Stimulated activated CD4-positive, alpha-beta T cell treated with anti-CD3 and anti-CD28 coated beads, TNF-alpha, amount 100 ng/mL, for 48 hours (primary cell): ENCODE measurements at places on chromosomes 7 and 10.

DNA sequence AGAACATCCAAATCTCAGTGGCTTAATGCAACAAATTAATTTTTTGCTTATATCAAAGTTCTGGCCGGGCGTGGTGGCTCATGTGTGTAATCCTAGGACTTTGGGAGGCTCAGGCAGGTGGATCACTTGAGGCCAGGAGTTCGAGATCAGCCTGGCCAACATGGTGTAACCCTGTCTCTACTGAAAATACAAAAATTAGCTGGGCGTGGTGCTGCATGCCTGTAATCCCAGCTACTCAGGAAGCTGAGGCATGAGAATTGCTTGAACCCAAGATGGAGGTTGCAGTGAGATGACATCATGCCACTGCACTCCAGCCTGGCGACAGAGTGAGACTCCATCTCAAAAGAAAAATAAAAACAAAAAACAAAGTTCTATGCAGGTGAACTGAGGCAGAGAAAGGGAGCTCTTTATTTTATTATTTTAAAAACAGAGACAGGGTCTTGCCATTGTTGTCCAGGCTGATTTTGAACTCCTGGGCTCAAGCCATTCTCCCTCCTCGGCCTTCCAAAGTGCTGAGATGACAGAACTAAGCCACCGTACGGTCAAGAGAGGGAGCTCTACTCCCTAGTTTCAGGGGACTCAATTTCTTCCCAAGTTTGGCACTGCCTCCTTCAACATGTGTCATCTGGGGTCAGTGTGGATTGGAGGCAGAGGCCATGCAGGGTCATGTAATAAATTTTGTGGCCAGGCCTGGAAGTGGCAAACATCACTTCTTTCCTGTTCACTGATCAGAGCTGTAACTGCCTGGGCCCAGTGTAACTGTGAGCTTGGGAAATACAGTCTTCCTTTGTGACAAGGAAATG is 2.4 kb downstream of the ADCK2 start:
- no peak for DNase-seq

DNA sequence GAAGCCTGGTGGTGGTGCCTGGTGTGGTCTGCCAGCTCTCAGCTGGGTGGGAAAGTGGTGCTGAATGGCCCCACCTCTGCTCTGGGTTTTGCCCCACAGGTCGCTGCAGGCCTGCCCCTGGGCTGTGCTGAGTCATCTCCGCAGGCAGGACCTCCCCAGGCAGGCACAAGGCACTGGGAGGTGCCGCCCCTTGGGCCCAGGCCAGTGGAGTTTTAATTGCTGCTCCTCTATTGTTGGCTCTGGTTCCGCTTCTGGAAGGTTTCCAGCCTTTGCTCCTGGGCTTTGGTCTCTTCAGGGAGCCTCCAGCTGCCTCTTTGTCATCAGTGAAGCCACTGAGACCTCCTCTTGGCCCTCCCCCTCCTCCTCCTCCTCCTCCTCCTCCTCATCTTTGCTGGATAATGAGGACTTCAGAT is 180.3 kb upstream of the GRB10 start:
- DNase-seq = no peak

DNA sequence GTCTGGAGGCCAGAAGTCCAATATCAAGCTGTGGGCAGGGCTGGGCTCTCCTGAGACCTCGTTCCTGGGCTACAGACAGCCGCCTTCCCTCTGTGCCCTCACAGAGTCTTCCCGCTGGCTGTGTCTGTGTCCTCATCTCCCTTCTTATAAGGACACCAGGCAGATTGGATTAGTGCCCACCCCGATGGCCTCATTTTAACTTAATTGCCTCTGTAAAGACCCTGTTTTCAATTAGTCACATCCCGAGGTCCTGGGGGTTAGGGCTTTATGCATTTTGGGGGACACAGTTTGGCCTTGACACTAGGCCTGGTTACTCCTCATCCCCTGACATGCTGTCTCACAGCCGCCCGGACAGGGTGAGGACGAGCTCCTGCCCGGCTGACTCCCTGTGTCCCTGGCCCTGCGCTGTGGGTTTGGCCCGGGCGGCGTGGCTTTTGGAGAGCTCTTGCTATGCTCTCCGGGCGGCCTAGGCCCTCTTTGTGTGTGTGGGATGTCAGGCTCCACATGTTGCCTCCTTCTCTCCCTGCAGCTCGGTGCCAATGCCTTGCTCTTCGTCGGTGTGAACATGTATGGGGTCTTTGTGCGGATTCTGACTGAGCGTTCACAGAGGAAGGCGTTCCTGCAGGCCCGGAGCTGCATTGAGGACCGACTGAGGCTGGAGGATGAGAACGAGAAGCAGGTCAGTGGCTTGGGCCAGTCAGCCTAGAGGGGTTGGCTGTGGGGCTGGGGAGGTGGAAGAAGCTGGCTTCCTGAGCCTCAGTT is 18.2 kb downstream of the ADCY1 start:
- DNase-seq = no peak

- no peak for DNase-seq
Measured at GRCh38 chr7:36607721-36608095, 116.6 kb downstream of the AOAH start.

GRCh38 chr10:112735041-112735695 is 214.9 kb upstream of the TCF7L2 start:
- DNase-seq = no peak

- DNase-seq = no peak
Measured at GRCh38 chr10:71746344-71747037, 26.8 kb downstream of the VSIR start.

- DNase-seq = no peak
Measured at GRCh38 chr7:93968911-93969620, 35.1 kb downstream of the BET1 start.

DNA sequence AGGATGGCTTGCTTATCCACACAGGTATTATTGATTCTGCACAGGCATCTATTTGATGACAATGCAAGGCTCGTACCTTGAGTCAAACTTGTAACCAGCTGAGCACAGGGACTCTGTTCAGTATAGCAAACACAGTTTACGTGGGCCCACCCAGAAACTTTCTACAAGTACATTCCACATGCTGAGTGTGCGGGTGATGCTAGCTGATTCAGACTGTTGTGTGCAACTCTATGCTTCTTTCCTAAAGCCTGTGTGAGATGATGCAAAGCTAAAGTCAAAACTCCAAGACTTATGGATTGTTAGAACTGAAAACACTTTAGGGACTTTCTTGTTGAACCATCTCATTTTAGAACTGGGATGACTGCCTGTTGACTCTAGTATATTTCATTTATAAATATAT is 21.5 kb upstream of the CALD1 start:
- DNase-seq = no peak

GRCh38 chr7:105738133-105738532 is 138.3 kb downstream of the ATXN7L1 start:
- no peak for DNase-seq

DNA sequence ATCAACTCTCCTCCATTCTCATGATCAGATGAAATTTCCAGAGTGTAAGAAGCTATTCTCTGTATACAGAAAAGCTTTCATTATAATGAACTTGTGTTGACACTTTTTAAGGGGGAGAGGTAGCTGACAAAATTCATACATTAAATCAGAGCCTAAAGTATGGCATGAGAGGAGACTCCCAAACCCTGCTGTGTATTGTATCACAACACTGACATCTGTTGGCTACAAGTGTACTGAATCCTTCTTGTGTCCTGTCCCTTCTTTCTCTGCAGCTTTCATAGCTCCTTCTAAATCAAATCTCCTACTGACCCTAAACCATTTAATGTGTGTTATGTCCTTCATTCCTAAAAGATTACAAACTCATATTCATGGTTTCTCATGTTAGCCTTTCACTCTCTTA is 70.9 kb downstream of the GCC1 start:
- DNase-seq = no peak

GRCh38 chr7:110750931-110751605 is 339.9 kb upstream of the LRRN3 start:
- DNase-seq = no peak

DNA sequence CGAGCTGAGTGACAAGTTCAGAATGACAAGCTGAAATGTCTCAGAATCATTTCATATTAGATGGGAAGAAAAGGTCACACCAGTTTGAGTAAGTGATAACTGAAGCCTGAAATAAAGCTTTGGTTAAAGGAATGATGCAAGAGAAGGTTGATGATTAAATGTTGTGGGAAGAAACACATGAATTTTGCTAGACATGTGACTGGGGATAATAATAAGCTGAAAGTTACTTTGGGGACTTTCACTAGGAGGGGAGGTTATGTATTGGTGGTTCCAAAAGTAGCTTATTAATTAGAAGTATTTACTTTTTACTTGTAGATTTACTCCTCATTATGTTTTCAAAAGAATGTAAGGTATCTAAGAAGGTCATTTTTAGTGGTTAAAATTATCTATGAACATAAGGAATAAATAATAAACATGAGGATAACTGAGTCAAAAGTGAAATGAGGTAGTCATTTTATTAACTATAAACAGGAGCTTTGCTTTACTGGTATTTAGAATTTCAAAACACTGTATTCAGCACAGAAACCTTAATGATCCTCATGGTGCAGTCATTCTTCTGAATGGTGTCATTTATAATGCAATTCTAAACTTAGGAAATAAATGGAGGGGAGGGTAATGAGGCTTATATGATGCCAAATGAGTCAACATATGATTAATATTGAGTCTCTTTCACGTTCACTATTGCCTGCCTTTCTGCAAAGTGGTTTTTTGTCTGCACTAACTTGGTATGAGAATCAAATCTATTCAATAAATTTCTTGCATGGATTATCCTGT is 63.7 kb downstream of the PRKG1 start:
- DNase-seq = no peak

- DNase-seq = no peak
Measured at GRCh38 chr7:90692396-90692795, 96.3 kb downstream of the CDK14 start.

DNA sequence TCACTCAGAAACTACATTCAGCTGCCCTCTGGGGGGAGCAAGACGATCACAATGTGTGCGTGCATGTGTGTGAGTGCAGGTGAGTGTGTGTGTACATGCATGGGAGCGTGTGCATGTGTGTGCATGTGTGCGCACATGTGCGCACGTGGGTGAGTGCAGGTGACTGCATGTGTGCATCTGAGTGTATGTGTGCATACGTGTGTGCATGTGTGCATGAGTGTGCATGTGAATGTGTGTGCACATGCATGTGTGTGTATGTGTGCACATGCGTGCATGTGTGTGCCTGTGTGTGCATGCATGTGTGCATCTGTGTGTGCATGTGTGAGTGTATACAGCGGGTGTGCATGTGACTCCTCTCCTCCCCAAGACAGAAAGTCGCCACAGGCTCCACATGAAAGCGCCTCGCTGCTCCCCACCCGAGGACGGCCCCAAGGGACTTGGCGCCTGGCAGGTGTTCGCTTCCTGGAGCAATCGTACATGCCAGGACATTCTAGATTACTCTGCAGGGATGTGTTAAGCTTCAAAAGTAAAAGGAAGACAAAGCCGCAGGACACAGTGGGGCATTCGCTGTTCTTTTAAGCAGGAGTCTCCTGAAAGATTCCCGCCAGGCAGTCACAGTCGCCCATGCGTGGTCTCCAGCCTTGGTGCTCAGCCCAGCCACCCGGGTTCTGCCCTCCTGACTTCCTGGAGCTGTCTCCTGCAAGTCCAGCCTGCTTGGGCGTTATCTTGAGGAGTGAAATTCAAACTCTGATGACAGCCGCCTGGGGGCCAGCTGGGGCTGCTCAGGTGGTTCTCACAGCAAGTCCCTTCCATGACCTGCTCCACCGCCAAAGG is 42.0 kb upstream of the ADGRA1 start:
- DNase-seq = no peak

GRCh38 chr10:104247513-104248146 is 7.1 kb upstream of the GSTO1 start:
- no peak for DNase-seq

GRCh38 chr10:9294865-9295264 is 1240.4 kb downstream of the GATA3 start:
- DNase-seq = no peak

GRCh38 chr10:70233939-70234300 is 691 bp upstream of the PPA1 start:
- no peak for DNase-seq

- no peak for DNase-seq
Measured at GRCh38 chr10:103282961-103283360, 6.0 kb downstream of the INA start.

DNA sequence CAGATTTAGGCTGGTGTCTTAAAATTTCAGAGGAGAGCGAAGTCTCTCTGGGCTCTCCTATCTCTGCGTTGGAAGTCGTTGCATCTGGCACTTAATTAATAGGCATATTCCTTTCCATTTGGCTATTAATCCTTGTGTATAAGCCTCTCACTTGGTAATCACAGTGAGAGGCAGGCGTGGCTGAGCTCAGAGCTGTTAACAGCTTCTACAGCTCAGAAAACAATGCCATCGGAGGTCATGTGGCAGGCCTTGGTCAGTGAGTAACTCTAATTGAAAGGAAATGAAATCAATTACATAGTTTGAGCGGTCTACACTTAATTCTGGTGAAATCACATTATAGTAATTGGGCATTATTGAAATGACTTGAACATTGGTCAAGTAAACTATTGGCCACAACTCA is 135.1 kb downstream of the DPY19L1 start:
- no peak for DNase-seq

GRCh38 chr7:101854084-101854865 is 36.8 kb downstream of the CUX1 start:
- DNase-seq = no peak

- no peak for DNase-seq
Measured at GRCh38 chr7:83455612-83456011, 193.3 kb downstream of the SEMA3E start.

DNA sequence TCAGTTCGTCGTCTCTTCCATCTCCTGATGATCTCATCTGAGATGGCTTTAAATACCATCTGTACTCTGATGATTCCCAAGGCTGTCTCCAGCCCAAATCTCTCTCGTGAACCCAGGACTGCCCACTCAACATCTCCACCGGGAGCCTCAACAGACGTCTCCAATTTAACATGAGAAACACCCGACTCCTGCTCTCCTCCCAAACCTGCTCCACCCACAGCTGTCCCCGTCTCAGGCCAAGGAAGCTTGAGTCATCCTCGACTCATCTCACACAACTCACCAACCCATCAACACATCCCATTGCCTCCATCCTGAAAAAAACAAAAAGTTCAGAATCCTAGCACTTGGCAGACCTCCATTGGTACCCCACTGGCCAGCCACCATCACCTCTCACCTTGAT is 29.7 kb upstream of the CALN1 start:
- DNase-seq = no peak

DNA sequence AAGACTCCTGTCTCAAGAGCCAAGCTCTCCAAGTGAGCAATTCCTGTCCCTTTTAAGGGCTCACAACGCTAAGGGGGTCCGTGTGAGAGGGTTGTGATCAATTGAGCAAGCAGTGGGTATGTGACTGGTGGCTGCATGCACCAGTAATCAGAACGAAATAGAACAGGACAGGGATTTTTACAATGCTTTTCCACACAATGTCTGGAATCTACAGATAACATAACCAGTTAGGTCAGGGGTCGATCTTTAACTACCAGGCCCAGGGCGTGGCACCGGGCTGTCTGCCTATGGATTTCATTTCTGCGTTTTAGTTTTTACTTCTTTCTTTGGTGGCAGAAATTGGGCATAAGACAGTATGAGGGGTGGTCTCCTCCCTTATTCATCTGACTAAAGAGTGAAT is 54.9 kb upstream of the SP4 start:
- no peak for DNase-seq
